Activated T-helper 17 cell treated with anti-CD3 and anti-CD28 coated beads, Interleukin-2, amount 50 U/mL, for 72 hours (primary cell): ENCODE measurements at places on chromosomes 2 and 18.

DNA sequence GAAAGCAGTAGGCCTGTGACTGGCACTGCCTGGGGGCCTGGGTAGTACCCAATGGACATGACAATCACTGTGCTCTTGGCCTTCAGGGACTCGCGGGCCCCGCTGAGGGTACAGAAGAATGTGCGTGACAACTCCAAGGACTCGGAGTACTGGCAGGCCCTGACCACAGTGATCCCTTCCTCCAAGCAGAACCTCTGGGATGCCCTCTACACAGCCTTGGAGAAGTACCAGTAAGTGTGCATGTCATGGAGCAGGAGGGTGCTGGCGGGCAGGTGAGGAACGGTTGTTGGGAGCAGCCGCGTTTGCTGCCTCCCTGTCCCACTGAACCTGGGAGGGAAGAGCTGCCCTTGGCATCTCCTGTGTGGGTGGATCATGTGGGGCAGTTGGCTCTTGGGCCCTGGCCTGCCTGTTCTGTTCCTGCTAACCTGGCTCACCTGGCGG, 23.3 kb downstream of the OTOF start:
- ATAC-seq: no peak

- no peak for ATAC-seq
These were observed 639 bp downstream of the MRO start for GRCh38 chr18:50819027-50819727.

- ATAC-seq: no peak
These were observed 147.7 kb upstream of the DTNA start for GRCh38 chr18:34562252-34562870.

DNA sequence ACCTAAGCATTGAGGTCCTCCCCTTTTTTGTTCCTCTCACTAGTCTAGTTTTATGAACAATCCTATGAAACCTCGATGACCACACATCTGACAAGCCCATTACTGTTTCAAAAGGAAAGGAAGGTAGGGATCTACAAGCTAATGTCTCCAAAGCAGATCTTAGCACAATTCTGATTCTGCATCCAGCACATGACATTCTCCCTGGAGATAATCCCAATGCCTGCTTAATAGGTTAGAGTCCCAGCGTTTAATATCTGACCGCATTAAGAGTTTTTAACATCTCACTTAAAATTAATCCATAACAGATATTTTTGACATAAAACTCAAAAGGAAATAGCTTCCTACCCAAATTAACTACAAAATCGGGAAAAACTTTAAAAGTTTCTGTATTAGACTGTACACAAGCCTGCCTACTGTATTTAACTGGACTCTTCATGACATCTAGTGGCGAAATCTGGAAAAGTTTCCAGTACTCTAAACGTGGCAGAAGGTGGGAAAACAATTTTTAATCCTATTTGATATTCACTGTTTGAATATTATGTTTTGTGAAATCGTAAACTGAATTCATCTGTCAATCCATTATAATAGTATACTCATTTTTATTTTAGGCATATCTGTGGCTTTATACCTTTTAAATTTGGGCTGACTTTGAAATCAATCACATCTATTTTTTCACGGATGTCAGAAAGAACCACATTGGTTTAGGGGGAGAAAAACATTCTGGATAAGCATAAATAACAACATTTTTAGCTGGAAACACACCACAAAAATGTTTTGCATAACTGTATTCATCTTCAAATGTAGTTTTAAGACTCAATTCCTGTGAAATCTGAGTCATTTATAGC, 62.4 kb downstream of the TXNL1 start:
- ATAC-seq: no peak

DNA sequence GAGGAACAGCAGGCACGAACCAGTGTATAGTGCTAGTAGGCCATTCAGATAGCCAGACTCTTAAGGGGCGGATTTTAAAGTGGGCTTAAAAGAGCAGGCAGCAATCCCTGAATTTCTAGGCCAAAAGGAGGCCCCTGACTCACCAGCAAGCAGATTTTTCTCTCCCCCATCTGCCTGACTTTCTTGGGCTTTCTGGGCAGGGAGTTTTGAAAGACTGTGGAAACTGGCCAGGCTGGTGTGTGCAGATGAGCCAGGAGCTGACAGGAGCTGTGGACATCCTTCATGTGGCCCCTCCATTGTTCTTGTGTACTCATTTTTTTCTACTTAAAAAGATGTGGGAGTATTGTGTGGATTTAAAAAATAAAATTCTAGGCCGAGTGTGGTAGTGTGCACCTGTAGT, 59.0 kb downstream of the GLI2 start:
- no peak for ATAC-seq

DNA sequence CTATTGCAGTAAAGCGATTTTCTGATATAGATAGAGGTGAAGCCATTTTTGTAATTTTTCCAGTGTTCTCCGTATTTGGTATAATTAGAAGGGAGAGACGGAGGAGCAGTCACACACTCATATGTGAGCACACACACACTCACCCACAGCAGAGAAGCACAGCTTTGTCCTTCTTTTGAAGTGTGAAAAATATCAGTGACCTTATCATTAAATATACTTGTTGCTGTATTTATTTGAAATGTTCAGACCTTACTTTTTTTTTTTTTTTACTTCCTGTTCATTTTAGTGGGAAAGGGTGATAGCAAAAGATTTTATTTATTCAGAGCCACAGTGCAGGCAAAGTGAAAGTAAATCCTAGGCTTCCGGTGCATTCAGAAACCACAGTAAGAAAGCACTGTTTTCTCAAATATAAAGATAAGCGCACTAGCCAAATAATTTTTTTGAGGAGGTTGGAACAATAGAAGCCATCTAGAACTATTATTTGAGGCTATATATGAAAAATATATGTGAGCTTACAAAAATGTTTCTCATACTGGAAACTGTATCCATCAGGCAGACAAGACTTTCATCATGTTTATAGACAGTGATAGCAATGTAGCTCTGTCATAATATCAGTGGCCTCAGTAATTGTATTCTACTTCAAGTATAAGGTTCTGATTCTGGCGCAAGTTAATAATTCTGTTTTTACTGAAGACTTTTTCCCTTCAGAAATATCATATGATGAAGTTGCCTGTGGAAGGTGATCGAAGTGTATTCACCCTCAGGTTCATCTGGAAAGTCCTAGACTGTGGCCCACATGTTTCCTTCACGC, 37.2 kb downstream of the TSHZ1 start:
- peak; percentile 60 for ATAC-seq

GRCh38 chr2:73920577-73921545, 5.8 kb upstream of the DGUOK start:
- ATAC-seq: peak; percentile 53

DNA sequence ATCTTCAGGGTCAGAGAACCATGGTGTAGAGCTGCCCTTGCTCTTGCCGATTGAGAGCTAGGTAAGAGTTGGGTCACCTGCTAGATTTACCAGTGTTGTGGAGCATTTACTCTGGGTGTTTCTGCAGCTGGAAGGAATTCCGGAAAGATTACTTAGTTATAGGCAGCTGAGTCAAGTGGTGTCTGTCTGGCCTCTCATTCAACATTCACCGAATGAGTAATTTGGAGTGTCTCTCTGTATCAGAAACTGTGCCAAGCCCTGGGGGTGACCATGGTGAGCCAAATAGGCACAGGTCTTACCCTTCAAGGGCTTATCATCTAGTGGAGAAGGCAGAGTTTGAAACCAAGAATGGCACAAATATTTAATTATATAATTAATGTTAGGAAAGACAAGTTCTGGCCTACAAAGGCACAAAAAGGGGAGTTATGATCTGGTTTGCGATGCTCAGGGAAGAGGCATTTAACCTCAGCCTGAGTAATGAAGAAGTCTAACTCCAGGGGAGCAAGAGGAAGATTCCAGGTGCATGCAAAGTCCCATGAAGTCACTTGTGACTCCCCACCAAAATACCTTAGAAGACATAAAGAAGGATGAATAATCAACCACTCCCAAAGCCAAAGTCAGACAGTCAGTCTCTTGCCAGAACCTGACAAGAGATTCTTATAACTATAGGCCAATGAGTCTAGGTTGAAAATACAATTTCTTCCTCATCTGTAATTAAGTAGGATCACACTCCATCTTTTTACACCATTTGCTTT, 12.5 kb downstream of the SETBP1 start:
- ATAC-seq: peak; percentile 79

- peak; percentile 89 for ATAC-seq
These were observed 152.9 kb downstream of the SPP2 start for GRCh38 chr2:234203135-234203984.

- ATAC-seq: no peak
These were observed 10.3 kb downstream of the ALPI start for GRCh38 chr2:232466221-232466620.

GRCh38 chr2:25268139-25268538, 73.6 kb downstream of the DNMT3A start:
- no peak for ATAC-seq

- no peak for ATAC-seq
These were observed 26.2 kb downstream of the MMADHC start for GRCh38 chr2:149561309-149561926.

DNA sequence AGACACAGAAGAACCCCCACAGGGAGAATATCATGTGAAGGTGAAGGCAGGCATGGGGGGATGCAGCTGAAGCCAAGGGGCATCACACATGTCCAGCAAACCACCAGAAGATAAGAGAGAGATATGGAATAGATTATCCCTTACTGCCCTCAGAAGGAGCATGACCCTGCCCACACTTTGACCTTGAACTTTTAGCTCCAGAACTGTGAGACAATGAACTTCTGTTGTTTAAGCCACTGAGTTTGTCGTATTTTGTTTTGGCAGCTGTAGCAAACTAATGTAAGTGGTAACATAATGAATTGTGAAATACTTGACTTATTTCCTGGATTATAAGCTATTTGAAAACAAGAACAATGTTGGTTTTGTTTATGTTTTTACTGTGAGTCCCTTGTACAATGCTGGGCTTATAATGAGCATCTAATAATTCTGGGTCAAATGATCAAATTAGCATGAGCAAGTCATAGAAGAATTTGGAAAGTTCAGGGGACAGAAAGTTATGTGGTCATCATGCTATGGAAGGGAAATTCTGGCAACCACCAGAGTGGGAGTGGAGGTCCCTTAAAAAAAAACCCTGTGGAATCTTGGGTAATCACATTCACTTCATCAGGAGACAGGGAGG, 541.0 kb upstream of the KLHL29 start:
- no peak for ATAC-seq

DNA sequence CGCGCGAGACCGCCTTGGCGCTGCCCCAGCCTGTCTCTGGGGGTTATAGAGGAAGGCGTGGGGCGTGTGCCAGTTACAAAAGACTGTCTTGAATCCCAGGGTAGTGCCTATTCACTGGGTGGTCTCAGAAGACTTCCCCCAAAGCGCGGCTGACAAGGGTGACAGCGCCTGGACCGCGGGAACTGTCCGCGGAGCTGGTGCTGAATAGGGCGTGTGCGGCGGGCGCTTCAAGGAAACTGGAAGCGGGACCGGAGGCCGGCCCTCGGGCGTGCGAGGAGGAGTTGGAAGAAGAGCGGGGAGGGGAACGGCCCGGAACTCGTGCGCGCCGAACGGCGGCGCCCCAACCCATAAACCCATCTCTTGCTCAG, 2.3 kb downstream of the EGR4 start:
- no peak for ATAC-seq

- ATAC-seq: no peak
These were observed 672.2 kb downstream of the CPS1 start for GRCh38 chr2:211228559-211228958.

GRCh38 chr18:6509417-6509816, 94.7 kb upstream of the L3MBTL4 start:
- ATAC-seq: no peak

- ATAC-seq: no peak
These were observed 126.5 kb upstream of the ITGA6 start for GRCh38 chr2:172300851-172301250.

DNA sequence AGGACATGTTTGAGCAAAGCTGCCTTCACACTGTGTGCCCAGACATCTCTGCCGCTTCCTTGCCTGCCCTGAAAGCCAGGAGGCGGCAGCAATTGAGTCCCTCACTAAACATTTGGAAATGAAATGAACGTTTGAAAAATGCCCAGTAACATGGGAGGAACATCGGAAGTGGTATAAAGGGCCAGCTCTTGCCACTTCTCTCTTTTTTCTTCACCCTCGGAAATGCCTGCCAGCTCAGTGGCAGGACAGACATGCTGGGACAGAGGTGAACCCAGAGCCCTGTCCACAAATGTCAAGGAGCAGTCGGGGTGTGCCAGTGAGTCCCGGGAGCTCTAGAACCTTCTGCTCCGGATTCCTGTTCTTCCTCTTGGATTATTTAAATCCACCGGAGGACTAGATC, 46.1 kb downstream of the TPGS2 start:
- ATAC-seq: no peak

- no peak for ATAC-seq
These were observed 97.9 kb upstream of the ZNF516 start for GRCh38 chr18:76592981-76593381.

- ATAC-seq: no peak
These were observed 11.7 kb downstream of the B4GALT6 start for GRCh38 chr18:31672628-31673135.

DNA sequence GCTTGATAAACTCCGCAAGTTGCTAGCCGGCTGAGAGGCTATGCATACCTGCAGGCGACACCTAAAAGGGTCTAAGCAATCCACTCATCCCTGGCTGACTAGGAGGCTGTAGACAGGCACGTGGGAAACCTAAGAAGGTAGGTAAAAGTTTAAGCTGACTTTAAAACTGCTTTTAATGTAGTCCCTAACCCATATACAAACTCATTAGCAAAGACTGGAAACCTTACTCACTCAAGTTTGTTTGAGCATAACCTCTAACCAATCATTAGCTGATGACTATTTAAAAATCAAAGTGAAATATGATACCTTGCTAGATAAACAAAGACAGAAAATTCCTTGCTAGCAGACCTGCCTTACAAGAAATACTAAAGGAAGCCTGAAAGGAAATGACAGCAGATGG, 106.4 kb downstream of the EXOC6B start:
- no peak for ATAC-seq

GRCh38 chr2:190407662-190408537, at the start of gene MFSD6:
MFSD6 (plus strand) TSS chr2:190408355; CDS start chr2:190436030, 27,675 bp downstream.
- peak; percentile 68 for ATAC-seq

DNA sequence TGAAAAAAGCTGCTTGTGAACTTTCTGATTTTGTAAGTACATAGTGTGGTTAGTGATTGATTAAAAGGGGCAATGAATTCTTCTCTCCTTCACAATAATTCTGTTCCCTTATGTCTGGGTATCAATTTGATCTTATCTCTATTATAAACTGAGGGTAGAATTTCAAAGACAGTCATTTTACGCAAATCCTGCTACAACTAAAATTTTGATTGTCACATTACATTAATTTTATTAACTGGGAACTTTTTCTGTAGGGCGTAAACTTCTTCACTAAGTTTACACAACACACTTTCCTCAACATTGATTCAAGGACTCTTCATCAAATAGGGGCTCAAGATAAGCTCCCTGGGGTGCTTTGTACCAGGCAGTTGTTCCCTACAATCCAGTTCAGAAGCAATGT, 5.0 kb upstream of the SLC8A1 start:
- ATAC-seq: no peak

DNA sequence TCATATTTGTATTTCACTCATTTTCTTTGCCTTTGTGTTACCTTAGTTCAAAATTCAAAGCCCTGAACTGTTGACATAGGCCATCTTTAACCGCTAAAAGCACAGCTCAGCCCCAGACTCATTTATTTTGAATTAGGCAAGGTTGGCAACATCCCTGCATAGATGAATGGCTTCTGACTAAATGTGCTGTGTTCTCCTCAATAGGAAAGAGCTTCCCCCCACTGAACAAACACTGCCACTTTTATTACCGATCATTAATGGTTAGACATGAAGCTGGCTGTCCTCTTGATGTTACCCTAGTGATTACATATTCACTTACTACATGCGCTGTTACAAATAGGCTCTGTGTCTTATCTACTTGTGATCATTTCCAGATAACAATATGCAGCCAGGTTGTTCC, 170.7 kb downstream of the ADCYAP1 start:
- no peak for ATAC-seq
